ENCODE measurements at places on chromosomes 2 and 18. TPM values are rescaled to one million over a fixed set of nuclear protein-coding genes. Genes with fewer than 3 reads are reported as not detected.
A peak's percentile ranks its signal among the peaks of the same experiment; 100 is the strongest.

- H3K27me3 ChIP-seq: no peaks in the 10 kb centered on the region
- H3K36me3 ChIP-seq: no peaks in the 10 kb centered on the region
- H3K27ac ChIP-seq: no peak overlapping the region
- H3K4me1 ChIP-seq: peaks cover 65% of the 10 kb centered on the region
- DNase-seq: no peak
- no peak overlapping the region for H3K4me3 ChIP-seq
Measured at GRCh38 chr18:77063260-77063659, 69.3 kb downstream of the MBP start.

The PIEZO2 gene
- total RNA-seq: 0.34 TPM

DNA sequence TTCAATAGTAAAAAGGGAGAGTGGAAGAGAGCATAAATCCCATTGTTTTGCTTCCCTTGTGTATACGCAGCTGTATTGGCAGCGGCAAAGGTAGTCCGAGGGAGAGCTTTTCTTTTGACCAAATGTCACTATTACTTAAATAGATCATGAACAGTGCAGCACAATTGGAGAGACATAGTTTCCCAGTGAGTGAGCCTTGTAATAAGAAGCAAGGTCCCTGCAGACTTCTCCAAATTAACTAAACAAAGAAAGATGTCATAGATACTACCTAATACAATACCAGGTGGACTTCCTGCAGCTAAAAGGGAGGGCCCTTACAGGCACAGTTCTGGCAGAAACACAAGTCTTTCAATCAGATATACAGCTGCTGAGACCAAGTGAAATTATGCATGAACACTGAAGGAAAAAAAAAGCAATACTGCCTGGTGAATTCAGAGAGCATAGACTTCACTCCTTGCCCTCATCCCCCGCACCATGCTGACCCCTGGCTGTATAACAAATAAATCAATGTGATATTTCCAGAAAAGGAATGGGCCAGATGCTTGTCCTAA, 404.7 kb upstream of the CDH2 start:
- no peak overlapping the region for H3K4me3 ChIP-seq
- no peaks in the 10 kb centered on the region for H3K36me3 ChIP-seq
- peaks cover 8% of the 10 kb centered on the region for H3K4me1 ChIP-seq
- H3K27me3 ChIP-seq: no peaks in the 10 kb centered on the region

DNA sequence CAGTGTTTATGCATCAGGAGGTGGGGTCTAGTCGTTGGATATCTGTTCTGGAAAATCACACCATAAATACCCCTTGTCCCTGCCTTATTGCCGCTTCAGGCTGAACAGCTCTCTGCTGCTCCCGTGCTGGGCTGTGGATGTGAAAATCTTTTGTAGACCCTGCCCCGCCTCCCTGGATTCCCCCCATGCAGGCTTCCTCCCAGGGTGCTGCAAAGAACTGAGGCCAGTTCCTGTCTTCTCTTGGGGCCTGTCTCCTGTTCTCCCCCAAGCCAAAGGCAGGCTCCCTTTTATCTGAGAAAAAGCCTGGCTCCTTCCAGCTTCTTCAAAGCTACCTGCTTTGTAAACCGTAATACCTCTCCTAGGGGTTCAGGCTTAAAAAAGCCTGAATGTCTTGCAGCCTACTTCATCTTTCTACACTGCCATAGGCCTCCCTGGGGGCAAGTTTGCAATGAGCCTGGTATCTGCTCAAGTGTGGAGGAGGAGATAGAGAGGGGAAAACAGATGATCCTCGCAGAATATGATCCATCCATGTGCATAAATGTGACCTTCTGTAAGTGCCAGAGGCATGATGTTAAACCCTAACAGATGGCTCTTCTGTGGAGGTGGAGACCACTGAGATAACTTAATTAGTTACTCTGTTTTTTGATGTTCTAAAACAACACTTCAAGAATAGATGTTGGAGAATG, 55.3 kb downstream of the VWA3B start:
- DNase-seq: no peak
- no peak overlapping the region for H3K4me3 ChIP-seq
- H3K36me3 ChIP-seq: no peaks in the 10 kb centered on the region
- no peaks in the 10 kb centered on the region for H3K4me1 ChIP-seq

- no peaks in the 10 kb centered on the region for H3K27me3 ChIP-seq
- no peak for DNase-seq
- peaks cover 10% of the 10 kb centered on the region for H3K4me1 ChIP-seq
- peaks cover 22% of the 10 kb centered on the region for H3K36me3 ChIP-seq
- H3K4me3 ChIP-seq: no peak overlapping the region
Measured at GRCh38 chr18:12338382-12338781, 30.3 kb downstream of the TUBB6 start.

The REG3A gene
- total RNA-seq: not detected

DNA sequence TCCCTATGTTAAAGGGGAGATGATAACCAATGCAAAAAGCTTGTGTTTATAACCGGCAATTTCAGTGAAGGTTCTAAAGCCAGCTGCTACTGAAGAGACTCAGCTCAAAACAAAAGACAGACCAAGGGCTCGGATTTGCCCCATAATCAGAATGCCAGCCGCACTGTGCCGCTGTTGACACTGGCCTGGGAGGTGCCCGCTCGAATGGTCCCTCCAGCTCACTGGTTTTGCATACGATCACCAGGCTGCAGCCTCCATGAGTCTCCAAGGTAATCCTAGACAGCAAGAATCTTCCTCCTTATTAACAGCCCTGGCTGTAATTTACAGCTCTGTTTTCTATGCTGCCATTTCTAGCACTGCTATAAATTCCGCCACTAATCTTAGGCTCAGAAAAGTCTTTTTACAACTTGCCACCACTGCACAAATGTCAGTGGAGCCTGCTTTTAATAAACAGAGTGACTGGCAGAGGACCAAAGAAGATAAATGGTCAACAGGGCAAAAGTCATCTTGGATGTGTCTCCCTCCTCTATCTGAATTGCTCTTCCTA, 155.7 kb upstream of the SH3BP4 start:
- DNase-seq: no peak
- H3K36me3 ChIP-seq: no peaks in the 10 kb centered on the region
- no peaks in the 10 kb centered on the region for H3K4me1 ChIP-seq
- H3K4me3 ChIP-seq: no peak overlapping the region

GRCh38 chr2:224894356-224894755, 147.9 kb downstream of the DOCK10 start:
- no peaks in the 10 kb centered on the region for H3K4me1 ChIP-seq
- H3K36me3 ChIP-seq: no peaks in the 10 kb centered on the region
- H3K27ac ChIP-seq: no peak overlapping the region
- H3K4me3 ChIP-seq: no peak overlapping the region
- H3K27me3 ChIP-seq: no peaks in the 10 kb centered on the region

The RNF125 gene
- 7.4 TPM for total RNA-seq

GRCh38 chr2:234206738-234207137, 156.2 kb downstream of the SPP2 start:
- no peak overlapping the region for H3K4me3 ChIP-seq
- H3K27me3 ChIP-seq: peaks cover 7% of the 10 kb centered on the region
- peaks cover 12% of the 10 kb centered on the region for H3K4me1 ChIP-seq
- H3K27ac ChIP-seq: no peak overlapping the region
- H3K36me3 ChIP-seq: no peaks in the 10 kb centered on the region

DNA sequence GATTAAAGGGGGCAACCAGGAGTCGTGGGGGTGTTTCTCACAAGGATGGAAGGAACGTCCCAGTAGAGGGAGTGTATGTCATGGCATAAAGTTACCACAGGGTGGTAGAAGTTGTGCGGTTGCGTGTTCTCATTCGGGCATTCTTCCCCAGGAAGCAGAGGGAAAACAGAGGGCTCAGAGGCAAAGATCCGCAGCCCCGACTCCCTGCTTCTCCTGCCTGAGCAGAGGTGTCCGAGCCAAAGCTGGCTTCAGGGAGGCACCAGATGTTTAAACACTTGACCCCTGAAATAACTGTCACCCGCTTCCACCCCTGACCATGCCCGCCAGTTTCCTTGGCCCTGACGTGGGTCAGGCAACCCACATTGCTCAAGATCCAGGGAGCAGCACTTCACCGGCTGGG, 83.7 kb downstream of the EN1 start:
- H3K27ac ChIP-seq: no peak overlapping the region
- H3K4me1 ChIP-seq: no peaks in the 10 kb centered on the region
- peaks cover 18% of the 10 kb centered on the region for H3K27me3 ChIP-seq
- H3K36me3 ChIP-seq: no peaks in the 10 kb centered on the region
- no peak for DNase-seq
- no peak overlapping the region for H3K4me3 ChIP-seq

DNA sequence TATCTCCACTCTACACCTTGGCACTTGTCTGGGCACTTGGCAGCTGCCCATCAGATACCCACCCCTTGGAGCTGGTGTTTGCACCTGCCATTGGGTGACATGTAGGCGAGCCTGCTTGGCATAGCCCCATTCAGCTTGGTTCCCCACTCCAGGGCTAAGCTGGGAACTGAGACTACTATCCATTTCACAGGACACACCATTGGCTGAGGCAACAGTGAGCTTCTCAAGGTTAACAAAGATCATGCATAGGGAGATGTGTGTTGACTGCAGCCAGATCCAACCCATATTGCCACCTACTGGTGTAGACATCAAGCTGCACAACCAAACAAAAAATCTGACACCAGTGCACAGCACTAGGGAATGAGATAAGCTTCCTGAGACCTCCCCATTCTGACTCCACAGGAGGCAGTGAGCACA, 1389.8 kb upstream of the TMEFF2 start:
- no peaks in the 10 kb centered on the region for H3K36me3 ChIP-seq
- no peaks in the 10 kb centered on the region for H3K27me3 ChIP-seq
- H3K4me3 ChIP-seq: no peak overlapping the region

- DNase-seq: peak; percentile 73
- H3K27me3 ChIP-seq: peaks cover 11% of the 10 kb centered on the region
- H3K27ac ChIP-seq: no peak overlapping the region
Measured at GRCh38 chr2:121974897-121975661, 219.6 kb downstream of the TSN start.

The XIRP2 gene
- not detected for total RNA-seq

- no peak overlapping the region for H3K4me3 ChIP-seq
- peaks cover 19% of the 10 kb centered on the region for H3K27me3 ChIP-seq
- DNase-seq: no peak
- no peak overlapping the region for H3K27ac ChIP-seq
Measured at GRCh38 chr2:199118673-199119112, 339.0 kb downstream of the SATB2 start.

The TCF23 gene
- not detected for total RNA-seq

DNA sequence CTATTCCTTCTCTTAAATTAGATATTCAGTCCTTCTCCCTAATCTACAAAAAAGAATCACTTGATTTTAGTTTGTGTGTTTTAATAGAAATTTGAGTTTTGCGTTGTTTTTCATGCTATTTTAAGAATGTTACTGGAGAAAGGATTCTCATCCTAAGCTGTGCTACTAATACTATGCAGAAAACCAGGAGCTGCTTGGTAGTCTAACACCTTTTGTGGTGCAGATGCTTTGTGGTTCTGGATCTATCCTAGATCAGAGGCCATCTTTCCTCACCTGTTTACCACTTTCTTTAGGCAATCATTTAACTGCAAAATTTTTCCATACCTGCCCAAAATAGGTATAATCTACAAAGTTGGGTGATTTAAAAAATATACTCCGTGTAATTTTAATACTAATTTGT, 823.6 kb downstream of the CPS1 start:
- H3K4me1 ChIP-seq: no peaks in the 10 kb centered on the region
- no peak for DNase-seq
- no peaks in the 10 kb centered on the region for H3K27me3 ChIP-seq
- H3K36me3 ChIP-seq: no peaks in the 10 kb centered on the region

DNA sequence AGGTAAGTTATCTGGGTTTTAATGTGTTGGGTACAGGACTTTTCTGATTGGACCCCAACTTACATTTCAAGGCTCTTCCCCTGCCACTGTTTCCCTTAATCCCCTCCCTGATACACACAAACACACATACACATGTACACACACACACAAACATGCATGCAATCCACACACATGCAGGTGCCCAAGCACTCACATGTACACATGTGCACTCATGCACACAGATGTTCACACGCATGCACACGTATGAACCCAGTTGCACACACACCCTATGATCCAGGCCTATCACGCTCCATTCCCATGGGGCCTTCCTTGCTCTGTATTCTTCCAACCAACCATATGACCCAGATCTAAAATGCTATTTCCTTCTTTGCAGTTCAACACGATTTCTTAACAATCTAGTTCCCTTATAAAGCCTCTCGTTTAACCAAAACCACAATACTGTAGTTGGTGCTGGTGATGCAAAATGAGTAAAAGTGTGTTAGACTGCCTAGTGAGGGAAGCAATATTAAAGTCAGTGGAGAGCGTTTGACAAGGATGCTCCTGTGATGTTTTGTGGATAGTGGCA, 11.1 kb downstream of the SERPINB8 start:
- H3K4me3 ChIP-seq: no peak overlapping the region
- no peaks in the 10 kb centered on the region for H3K36me3 ChIP-seq
- no peak overlapping the region for H3K27ac ChIP-seq
- no peaks in the 10 kb centered on the region for H3K27me3 ChIP-seq
- no peaks in the 10 kb centered on the region for H3K4me1 ChIP-seq

- H3K27me3 ChIP-seq: no peaks in the 10 kb centered on the region
- no peak overlapping the region for H3K27ac ChIP-seq
- H3K4me1 ChIP-seq: no peaks in the 10 kb centered on the region
- no peaks in the 10 kb centered on the region for H3K36me3 ChIP-seq
- H3K4me3 ChIP-seq: no peak overlapping the region
Measured at GRCh38 chr2:179037807-179038206, 12.1 kb downstream of the CCDC141 start.

DNA sequence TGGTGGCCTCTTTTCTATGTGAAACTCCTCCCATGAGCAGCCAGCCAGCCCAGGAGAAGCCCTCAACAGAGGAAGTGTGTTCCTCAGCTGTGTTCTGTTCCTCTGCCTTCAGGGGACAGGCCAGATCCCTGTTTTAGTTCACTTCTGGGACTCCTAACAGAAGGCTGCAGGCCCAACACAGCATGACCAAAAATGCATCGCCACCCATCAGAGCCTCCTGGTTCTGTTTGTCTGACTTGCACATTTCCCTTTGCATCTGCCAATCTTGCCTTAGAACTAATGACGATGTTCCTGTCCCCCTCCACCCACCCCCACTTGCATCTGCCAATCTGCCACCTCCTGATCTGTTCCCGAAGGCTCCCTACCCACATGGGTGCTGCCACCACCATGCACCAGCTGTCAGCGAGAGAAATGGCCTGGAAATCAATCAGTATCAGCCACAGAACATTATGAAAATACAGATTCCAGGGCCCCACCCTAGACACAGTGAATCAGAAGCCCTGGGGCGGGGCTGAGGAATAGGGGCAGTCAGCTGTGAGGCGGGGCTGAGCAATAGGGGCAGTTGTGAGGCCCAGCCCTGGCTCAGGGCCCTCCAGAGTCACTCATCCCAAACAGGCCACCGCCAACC, 51.0 kb downstream of the FAM168B start:
- H3K4me1 ChIP-seq: no peaks in the 10 kb centered on the region
- H3K27ac ChIP-seq: no peak overlapping the region
- no peaks in the 10 kb centered on the region for H3K27me3 ChIP-seq

- H3K27ac ChIP-seq: peak overlapping the region; percentile 96
- DNase-seq: no peak
- H3K36me3 ChIP-seq: no peaks in the 10 kb centered on the region
- H3K27me3 ChIP-seq: no peaks in the 10 kb centered on the region
- peaks cover 21% of the 10 kb centered on the region for H3K4me1 ChIP-seq
- H3K4me3 ChIP-seq: peak overlapping the region; percentile 74
Measured at GRCh38 chr18:62523631-62524439, 1.0 kb downstream of the ZCCHC2 start.

The SLC14A1 gene
- total RNA-seq: not detected

- no peaks in the 10 kb centered on the region for H3K36me3 ChIP-seq
- no peak overlapping the region for H3K27ac ChIP-seq
- no peaks in the 10 kb centered on the region for H3K4me1 ChIP-seq
- DNase-seq: no peak
- H3K27me3 ChIP-seq: no peaks in the 10 kb centered on the region
- no peak overlapping the region for H3K4me3 ChIP-seq
Measured at GRCh38 chr2:108877506-108877905, 90.9 kb downstream of the CCDC138 start.
